ENCODE measurements at places on chromosomes 6 and 20.

- no peak for DNase-seq
These were observed 39.8 kb upstream of the ARHGAP18 start for GRCh38 chr6:129749749-129750120.

- DNase-seq = no peak
These were observed 83.3 kb downstream of the HIVEP2 start for GRCh38 chr6:142861711-142862110.

DNA sequence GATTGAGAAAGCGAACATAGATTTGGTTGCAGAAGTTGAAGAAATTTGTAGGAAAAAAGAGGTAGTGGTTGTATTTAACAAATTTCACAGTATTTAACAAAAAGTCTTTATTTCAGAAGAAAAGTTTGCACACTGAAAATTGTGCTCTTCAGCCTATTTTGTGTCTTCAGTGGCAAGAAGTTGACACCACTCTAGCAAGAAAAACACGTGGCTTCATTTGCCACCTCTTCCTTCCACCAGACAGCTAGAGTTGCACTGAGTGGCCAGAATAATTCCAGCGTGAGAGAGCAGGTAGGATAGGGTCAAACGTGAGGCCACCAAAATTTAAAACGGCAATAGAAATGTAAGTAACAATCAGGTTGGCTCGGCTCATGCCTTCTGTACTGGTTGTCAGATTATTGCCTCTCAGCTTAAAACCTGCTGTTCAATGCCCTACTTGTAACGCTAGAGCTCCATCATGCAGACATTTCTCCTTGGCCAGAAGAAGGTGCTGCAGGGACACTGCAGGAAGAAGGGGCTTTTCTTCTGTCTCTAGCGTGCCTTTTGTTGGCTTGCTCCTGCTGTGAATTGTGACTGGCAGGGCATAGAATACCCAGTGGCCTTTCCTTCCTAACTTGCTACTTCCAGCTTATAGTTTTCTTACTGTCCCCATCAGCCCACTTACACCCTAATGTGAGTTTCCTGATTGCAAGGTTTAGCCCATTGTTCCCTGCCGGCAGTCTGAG lies 12.1 kb downstream of the TRAPPC3L start:
- DNase-seq = no peak

- DNase-seq = no peak
These were observed 372.7 kb downstream of the CBLN4 start for GRCh38 chr20:55632592-55632991.

DNA sequence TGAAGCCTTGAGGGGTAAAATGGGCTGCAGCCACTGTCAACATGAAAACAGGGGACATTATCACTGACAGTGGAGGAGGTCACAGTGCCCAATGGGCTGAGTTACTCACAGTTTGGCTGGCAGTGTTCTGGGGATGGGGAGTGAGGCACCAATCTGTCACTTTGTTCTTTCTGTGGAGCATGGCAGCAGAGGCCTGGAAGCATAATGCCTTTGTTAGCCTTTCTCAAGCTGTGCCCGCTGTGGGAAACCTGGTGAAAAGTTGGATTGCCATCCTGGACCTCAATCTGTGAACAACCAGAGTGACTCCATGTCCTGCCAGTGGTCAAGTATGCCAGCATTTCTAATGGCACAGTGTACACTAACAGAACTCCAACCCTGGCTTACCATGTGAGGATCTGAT lies 143.6 kb downstream of the OR2B2 start:
- no peak for DNase-seq

- DNase-seq = no peak
These were observed 123.0 kb downstream of the PREX1 start for GRCh38 chr20:48704761-48705160.

GRCh38 chr6:3026791-3027626 lies 27.3 kb downstream of the NQO2 start:
- no peak for DNase-seq

DNA sequence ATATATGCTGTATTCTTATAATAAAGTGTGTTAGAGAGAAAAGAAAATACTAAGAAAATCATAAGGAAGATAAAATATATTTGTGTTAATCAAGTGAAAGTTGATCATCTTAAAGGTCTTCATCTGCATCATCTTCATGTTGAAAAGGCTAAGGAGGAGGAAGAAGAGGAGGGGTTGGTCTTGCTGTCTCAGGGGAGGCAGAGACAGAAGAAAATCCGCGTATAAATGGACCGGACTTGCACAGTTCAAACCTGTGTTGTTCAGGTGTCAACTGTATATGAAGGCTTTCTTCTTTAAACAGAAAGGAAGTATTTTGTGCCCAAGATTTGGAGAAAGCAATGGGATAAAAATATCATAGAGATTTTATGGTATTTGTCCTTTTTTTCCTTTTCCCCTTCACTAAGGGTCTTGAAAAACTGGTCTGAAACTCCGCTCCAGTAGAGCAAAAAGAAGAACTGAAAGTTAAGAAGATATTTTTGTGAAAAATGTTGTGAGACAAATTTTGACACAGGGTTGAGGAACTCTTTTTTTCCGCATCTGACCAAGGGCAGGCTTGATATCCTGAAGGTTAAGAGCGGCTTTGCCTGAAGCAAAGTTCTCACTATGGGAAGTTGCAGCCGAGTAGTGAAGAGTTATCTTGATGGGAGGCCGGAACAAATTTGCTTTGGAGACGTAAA lies 350.7 kb downstream of the LAMA2 start:
- no peak for DNase-seq

- DNase-seq = no peak
These were observed 4.8 kb downstream of the HRH3 start for GRCh38 chr20:62215020-62215990.

DNA sequence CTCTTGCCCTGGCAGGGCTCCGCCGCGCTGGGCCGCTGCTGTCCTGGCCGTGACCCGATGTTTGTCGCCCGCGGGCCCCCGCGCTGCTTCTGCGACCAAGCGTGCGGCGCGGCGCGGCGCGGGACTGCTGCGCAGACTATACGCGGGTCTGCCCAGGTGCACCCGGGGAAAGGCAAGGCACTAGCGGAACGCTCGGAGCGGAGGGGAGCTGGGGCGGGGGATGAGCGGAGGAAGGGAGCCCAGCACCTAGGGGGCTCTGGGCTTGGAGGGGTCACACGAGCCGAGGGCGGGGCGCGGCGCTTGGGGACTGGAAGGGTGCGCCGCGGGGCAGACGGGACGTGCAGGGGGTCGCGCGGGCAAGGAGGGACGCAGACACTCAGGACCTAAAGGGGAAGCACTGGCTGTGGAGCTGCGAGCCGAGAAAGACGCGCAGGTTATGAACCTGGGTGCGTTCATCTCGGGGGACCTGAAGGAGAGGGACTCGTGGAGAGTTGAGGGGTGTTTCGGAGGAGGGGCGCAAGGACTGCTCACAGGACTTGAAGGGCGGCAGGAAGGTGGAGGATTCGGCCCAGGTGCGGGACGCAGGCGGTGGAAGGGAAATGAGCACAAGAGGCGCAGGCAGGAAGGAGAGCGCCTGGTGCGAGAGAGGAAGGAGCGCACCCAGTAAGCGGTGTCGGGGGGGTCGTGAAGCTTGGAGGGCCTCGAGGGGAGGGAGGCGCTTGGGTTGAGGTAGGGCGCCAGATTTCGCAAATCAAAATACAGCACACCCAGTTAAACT lies 40.8 kb upstream of the ZNFX1 start:
- no peak for DNase-seq

DNA sequence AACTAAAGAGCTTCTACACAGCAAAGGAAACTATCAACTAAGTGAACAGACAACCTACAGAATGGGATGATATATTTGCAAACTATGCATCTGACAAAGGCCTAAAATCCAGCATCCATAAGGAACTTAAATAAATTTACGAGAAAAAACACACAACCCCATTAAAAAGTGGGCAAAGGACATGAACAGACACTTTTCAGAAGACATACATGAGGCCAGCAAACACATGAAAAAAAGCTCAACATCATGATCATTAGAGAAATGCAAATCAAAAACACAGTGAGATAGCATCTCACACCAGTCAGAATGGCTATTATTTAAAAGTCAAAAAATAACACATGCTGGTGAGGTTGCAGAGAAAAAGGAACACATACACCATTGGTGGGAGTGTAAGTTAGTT lies 24.5 kb downstream of the AGPAT4 start:
- no peak for DNase-seq

DNA sequence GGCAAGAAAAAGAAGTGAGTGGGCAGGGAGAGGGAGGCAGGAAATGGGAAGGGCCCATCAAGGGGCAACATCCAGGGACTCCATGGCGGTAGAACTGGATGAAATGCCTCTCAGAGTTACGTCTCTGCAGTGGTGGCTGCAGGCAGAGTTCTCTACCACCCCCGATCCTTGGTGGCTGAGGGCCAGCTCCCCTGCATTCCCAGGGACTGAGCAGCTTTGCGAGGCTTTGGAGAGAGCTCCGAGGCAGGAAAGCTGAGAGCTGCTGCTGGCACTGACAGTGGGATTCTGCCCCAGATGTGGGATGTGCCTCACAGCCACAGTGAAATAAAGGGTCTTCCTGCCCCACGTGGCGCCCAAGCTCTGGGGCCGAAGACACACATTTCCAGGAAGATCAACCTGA lies 236.6 kb downstream of the SLC24A3 start:
- no peak for DNase-seq

- no peak for DNase-seq
These were observed 3.6 kb upstream of the MYO6 start for GRCh38 chr6:75745404-75745803.

GRCh38 chr20:818001-818664 lies 15.4 kb upstream of the FAM110A start:
- DNase-seq = no peak

DNA sequence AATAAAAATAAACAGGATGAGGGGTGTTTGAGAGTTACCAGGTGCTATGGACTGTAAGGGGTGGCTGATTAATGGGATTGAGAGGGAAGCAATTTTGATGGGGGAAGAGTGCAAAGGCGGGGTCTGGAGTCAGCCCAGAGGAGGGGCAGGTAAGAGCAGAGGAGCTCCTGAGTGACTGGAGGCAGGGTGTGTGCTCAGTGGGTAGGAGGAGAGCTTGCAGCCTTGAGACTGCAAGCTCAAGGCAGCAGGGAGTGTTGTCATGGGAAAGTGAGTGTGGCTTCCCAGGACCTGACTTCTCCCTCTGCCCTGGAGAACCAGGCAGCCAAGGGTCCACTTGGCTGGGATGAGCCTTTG lies 54.2 kb downstream of the RAB44 start:
- no peak for DNase-seq

DNA sequence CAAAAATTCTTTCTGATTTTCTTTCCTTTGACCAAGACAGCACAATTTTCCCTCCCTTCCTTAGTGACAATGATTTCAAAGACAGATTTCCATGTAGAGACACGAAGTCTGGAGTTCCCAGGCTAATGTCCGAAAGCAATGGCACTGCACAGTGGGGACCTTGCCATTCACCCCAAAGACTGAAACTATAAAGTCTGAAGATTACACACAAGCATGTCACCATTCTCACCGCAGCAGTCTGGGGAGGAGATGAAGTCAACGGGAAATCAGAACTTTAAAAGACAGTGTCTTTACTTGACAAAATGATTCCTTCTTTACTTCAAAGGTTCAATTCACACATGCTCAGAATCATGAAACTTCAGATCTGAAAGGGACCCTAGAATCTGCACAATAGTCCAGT lies 8.3 kb downstream of the B4GALT5 start:
- no peak for DNase-seq

DNA sequence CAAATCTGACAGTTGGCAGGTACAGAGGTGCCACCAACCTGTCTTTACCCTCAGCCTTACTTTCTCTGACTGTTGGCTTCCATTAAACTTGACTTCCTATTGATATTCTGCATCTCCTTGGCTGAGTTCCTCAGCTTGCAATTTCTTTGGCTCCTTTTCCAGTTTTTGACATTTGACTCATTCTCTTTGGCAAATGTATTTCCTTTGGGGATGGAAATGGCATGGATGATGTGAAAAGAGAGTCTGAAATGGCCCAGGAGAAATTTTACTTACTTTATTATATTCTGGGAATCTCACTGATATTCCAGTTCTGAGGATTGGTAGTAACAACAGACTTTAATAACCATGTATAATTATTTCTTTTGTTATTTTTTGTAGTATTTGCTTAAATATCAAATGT lies 255.2 kb downstream of the CD109 start:
- no peak for DNase-seq

DNA sequence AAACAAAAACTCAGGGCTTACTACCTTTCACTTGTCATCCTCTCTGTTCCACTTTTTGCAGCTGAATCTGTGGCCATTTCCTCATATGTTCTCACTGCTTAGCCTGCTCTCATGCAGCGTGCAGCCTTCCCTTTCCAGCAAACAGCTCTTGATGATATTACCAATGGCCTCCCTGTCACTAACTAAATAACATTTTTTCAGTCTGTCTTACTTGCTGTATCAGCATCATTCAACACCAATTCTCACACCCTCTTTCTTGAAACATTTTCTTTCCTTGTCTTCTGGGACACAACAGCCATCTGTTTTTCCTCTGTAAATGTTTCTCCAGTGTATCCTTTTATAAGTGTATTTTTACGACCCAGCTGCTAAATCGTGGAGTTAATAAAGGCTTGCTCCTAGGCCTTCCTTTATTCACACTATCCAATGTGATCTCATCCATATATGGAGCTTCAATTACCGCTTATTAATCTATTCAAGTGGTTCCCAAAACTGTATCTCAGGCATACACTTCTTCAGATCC lies 523.6 kb upstream of the RNF217 start:
- no peak for DNase-seq

- no peak for DNase-seq
These were observed 1.7 kb downstream of the HLA-DOB start for GRCh38 chr6:32815115-32815514.

GRCh38 chr20:29325304-29325640 lies 1932.2 kb upstream of the DEFB115 start:
- DNase-seq = no peak

- DNase-seq = no peak
These were observed 121.1 kb downstream of the PDE7B start for GRCh38 chr6:135972586-135972985.

DNA sequence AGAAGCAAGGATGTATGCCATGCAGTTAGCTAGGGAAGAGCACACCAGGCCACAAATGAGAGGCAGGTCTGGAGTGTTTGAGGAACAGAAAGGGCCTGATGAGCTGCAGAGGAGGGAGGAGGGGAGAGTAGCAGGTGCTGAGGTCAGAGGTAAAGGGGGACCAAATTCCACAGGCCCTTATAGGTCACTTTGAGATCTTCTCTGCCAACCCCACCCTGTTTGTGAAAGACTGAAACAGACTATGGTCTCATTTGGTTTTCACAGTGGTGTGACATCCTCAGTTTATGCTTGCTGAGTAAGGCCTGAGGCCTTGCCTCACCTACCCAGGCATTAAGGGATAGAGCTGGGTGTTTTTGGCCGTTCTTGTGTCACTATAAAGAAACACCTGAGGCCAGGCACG lies 187.7 kb upstream of the MYLIP start:
- DNase-seq = no peak

GRCh38 chr6:163390770-163391169 lies 23.7 kb upstream of the QKI start:
- DNase-seq = no peak

GRCh38 chr6:52377538-52378221 lies 15.7 kb downstream of the PAQR8 start:
- no peak for DNase-seq

DNA sequence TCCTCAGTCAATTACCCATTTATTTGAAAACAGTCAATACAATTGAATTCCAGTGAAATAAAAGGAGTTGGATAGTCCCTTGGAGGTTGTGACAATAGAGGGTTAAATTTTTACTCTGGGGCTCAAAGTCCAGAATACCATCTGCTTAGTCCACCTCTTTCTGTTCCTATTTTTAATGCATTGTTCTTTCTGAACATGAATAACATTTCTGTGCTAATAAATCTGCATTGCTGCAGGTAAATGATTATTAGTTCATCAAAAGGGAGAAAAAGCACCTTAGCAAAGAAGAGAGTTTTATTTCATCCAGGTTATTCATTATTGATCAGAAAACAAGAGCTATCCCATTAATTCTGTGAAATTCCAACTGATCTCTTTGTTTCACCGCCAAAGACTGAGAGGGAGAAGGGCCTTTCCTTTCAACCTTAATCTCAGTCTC lies 166.1 kb upstream of the OLIG3 start:
- DNase-seq = no peak

Measured in stimulated activated CD4-positive, alpha-beta T cell treated with anti-CD3 and anti-CD28 coated beads, TNF-alpha, amount 100 ng/mL, for 24 hours (primary cell).